ENCODE measurements at places on chromosomes 12 and 14.

DNA sequence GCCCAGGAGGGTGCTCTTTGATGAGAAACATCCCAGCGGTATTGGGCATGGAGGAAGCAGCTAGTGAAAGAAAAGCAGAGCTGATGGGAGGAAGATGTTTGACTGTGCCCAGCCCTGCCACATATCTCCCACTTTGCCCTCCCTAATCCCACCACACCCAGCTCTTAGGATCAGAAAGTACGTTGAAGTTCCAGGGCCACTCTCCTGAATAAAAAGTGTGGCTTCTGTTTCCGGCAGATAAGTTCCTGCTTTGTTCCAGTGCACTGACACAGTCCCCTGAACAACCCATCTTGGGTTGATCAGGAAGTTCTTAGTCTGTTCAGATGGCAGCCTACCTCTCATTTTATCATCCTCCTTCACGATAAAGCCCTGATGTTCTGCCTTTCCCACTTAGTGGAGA is 16.5 kb downstream of the TPCN1 start:
- no peak for DNase-seq

DNA sequence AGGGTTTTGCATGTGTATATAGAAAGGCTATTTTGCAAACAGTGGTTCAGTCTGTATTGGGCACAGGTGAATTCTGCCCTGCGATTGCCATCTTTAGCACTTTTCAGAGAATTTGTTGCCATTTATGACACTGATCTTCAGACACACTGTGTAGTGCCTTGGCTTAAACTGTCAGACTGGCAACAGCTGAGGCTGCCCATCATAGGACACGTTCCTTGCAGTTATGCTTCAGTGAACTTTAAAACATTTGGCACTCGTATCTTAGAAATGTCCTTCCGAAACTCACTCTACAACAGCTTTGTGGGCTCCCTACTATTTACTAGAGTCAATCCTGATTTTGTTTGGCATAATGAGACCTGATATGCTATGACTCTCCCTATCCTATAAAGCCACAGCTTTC is 29.1 kb downstream of the AP5M1 start:
- no peak for DNase-seq

- no peak for DNase-seq
These were observed 101.9 kb downstream of the NPAS3 start for GRCh38 chr14:33040372-33041140.

DNA sequence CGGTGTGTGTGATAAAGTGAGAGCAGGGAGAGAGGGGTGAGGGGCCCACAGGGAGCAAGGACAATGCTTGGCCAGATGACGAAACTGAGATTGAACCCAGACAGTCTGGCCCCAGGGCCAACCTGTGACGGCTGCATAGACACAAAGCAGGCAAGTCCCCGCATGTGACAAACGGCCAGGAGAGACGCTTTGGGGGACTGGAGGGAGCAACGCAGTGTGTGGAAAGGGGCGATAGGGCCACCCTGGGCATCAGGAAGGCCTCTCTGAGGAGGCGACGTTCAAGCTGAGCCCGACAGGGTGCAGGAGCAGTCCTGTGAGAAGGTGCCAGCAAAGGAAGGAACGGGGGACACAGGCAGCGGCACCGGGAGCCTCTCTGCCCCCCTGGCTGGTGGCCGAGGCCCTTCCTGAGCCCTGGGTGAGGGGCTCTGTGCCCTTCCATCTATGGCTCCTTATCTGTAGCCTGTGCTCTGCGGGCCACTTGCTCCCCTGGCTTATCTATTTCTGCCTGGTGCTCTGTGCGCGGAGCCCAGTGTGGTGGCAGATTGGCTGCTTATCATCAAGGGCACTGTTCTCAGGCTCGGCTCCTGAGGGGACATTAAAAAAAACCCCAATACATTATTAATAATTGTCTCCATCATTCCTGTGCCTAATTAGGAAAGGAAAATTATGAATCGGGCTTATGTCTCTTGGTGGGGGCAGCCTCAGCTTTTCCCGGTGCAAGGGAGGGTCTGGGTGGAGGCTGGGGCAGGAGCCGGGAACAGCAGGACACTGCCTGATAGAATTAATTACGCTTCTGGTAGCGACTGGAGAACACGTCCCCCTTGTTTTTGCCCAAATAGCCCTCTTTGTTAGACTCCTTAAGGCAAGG is 39.8 kb downstream of the PRIMA1 start:
- DNase-seq, result no peak

- DNase-seq, result no peak
These were observed 29.6 kb downstream of the CRADD start for GRCh38 chr12:93706824-93707223.

DNA sequence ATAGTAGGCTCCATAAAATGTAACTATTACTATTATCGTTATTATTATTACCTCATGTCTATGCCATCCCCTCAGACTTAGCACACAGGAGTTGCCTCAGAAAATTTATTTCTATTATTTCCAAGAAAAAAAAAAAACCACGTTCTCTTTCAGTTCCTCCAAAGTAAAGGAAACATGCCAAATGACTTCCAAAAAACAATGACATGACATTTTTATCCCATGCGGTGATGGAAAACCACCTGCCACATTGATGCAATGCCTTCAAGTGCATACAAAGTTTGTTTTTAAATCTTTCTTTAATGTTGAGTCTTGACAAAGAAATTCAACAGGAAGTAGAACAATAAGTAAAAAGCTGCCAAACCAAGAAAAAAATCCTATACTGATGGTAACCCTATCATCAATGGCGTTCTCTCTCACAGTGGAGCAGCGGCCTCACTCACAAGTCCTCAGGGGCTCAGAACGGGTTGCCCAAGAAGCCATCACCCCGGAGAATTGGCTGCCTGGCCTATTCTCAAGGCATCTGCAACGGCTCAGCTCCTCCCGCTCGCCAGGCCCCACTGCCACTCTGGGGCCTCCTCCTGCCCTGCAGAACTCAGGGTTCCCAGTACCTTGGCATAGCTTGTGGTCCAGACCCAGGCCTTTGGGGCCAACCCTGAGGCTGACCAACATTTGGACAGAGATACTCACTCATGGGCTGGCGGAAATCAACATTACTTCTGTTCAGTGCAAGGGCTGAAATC is 51.9 kb downstream of the SERPINA3 start:
- no peak for DNase-seq

GRCh38 chr14:93375673-93376156 is 28.7 kb downstream of the COX8C start:
- no peak for DNase-seq

DNA sequence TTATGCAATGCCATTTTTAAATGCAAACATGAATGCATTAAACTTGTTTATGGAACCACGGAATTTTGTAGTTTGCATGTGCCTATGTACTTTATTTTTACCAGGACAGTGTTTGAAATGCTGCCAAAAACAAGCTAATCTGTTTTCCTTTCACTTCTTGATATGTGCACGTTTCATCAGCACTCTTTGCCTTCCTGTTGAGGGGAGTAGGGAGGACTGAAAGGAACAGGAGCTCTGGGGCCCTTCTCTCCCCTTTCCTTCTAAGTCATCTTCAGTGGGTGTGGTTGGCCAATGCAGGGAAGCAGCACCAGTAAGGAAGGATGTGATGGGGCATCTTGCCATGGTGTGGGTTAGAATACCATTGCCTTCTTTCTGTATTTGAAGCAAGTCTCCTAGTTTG is 12.1 kb upstream of the PPP4R4 start:
- DNase-seq, result no peak

GRCh38 chr14:37599507-37600368 is 4.3 kb downstream of the TTC6 start:
- DNase-seq, result no peak

DNA sequence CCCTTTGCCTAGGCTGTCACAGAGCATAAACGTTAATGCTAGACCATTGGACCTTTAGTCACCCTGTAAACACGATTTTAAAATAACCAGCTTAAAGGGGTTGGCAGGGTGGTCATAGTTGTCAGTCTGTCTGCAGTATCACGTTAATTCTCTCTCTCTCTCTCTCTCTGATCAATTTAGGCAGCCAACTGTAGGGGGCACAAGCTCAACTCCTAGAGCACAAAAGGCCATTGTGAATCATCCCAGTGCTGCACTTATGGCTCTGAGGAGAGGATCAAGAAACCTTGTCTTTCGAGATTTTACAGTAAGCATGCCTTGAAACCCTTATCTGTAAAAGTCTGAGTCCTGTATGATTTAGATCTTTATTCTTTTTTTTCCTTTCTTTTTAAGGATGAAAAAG is 97.1 kb downstream of the SCAF11 start:
- DNase-seq, result no peak

DNA sequence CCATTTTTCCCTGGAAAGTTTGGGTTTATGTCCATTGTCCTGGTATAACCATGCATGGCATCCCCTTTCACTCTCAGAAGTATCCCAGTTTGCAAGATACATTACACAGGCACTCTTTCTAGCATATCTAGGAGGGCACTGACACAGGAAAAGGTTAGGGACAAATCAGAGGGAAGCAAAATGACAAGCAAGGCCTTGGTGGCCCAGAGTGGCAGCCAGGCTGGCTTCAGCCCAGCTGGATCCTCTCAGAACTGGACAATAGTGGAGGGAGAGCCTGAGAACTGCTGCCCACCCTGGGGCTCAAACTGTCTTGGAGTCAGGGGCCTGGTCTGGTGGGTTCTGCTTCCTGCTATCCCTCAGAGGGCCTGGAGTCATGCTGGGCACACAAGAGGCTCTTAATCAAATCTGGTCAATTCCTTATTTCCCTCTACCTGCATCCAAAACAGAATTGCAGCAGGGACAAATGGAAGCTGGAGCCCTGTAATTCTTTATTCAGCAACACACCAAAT is 2.6 kb downstream of the VDR start:
- DNase-seq, result no peak

- no peak for DNase-seq
These were observed 189.3 kb downstream of the KCNA5 start for GRCh38 chr12:5232826-5233500.

DNA sequence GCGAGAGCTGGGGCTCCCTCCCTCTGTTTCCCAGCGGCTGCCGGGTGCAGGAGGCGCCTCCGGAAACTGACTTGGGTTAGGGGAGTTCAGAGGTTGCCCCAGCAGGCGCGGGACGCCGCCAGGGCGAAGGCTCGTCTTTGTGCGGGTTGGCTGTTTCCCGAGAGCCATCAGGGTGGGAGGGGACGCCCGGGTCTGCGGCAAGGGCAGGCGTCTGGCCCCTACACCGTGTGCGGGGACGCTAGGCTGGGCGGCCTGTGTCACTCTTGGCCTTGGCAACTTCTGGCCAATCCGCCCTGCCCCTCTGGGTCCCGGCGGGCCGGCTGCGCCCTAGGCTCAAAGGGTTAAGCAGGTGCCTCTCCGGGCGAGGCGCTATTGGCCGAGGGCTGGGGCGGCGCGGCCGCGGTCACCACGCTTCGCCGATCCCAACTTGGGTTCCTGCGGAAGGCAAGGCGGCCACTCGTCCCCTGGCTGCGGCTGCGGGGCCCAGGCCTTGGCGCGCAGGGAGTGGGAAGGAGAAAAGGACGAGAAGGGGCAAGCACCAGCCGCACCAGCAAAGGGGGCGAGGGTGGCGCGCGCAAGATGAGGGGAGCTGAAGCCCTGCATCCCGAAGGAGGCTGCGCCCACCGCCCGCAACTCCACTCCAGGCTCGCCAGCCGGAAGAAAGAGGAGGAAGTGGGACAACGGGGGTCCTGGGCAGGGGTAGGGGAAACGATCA is 5.6 kb upstream of the NPAS3 start:
- DNase-seq, result no peak

- no peak for DNase-seq
These were observed 5.1 kb downstream of the RNF10 start for GRCh38 chr12:120539303-120539702.
